ENCODE measurements at places on chromosomes 1 and 21. TPM values are rescaled to one million over a fixed set of nuclear protein-coding genes. Genes with fewer than 3 reads are reported as not detected.

FCGR1A gene
- 25.8 TPM for total RNA-seq

NCAM2 gene
- total RNA-seq, result 3.1 TPM

FCRL5 gene
- total RNA-seq, result 0.22 TPM

HMGCS2 gene
- 1.2 TPM for total RNA-seq

OR2T33 gene
- total RNA-seq, result not detected

WDR26 gene
- total RNA-seq, result 145 TPM

PBX1 gene
- total RNA-seq, result 23.4 TPM

AMPD1 gene
- total RNA-seq, result 0.26 TPM

ITLN1 gene
- 2.2 TPM for total RNA-seq

PTAFR gene
- 42.3 TPM for total RNA-seq

EPHA8 gene
- total RNA-seq, result not detected

IGSF3 gene
- total RNA-seq, result 15.1 TPM

PLA2G2C gene
- total RNA-seq, result 0.30 TPM

SPRR2A gene
- total RNA-seq, result not detected

HUNK gene
- total RNA-seq, result 2.1 TPM

SAMD13 gene
- total RNA-seq, result 0.71 TPM

CHI3L2 gene
- 115 TPM for total RNA-seq

ACTL8 gene
- total RNA-seq, result not detected

SDC3 gene
- total RNA-seq, result 65.8 TPM

LENEP gene
- total RNA-seq, result not detected

SLC30A7 gene
- 24.3 TPM for total RNA-seq

DLGAP3 gene
- total RNA-seq, result 0.54 TPM

PAFAH2 gene
- total RNA-seq, result 13.5 TPM

FCRL1 gene
- total RNA-seq, result 15.8 TPM

LMOD1 gene
- total RNA-seq, result 16.6 TPM

AMY1B gene
- total RNA-seq, result 6.8 TPM

KIF14 gene
- total RNA-seq, result 0.26 TPM

PAPPA2 gene
- 0.57 TPM for total RNA-seq

C1orf94 gene
- total RNA-seq, result not detected

RGSL1 gene
- not detected for total RNA-seq

LGR6 gene
- 0.46 TPM for total RNA-seq

TP73 gene
- total RNA-seq, result 3.4 TPM

PRAMEF20 gene
- total RNA-seq, result not detected

SELENBP1 gene
- total RNA-seq, result 396 TPM

HES5 gene
- total RNA-seq, result not detected

TFF3 gene
- total RNA-seq, result 5.9 TPM

RGS2 gene
- total RNA-seq, result 134 TPM

MYBPH gene
- not detected for total RNA-seq

FAM151A gene
- not detected for total RNA-seq

C1QC gene
- 689 TPM for total RNA-seq

IQCC gene
- 1.2 TPM for total RNA-seq

RGL1 gene
- total RNA-seq, result 38.9 TPM

MARK1 gene
- 1.0 TPM for total RNA-seq

Data from upper lobe of left lung (tissue), 6 donors.